Brain pericyte (primary cell): ENCODE measurements at places on chromosomes 12 and 14.

GRCh38 chr14:81990312-81990761 lies 456.7 kb upstream of the SEL1L start:
- DNase-seq = peak; percentile 7

DNA sequence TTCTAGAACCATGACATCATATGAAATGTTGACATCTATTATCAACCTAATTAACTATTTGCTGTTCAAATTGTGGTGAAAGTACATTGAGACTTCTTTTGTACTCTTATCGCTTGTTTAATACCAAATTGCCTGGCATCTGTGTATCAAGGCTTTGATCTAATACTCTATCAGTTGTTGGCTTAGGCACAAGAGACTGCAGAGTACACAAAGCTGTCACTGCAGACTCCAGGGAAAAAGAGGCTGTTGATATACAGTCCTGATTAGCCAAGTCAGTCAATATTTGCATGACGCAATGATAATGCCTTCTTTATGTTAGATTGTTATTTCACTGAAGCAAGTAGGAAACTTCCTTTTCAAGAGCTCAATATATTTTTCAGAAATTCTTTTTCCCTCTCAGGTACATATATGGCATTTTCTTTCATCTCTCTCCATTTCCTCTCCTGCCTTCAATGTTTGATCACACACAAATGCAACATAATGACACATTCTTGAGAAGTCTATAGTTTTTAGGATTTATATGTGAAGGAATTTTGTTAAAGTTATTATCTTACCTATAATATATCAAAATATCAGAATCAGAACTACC lies 32.3 kb upstream of the PTCSC3 start:
- no peak for DNase-seq

DNA sequence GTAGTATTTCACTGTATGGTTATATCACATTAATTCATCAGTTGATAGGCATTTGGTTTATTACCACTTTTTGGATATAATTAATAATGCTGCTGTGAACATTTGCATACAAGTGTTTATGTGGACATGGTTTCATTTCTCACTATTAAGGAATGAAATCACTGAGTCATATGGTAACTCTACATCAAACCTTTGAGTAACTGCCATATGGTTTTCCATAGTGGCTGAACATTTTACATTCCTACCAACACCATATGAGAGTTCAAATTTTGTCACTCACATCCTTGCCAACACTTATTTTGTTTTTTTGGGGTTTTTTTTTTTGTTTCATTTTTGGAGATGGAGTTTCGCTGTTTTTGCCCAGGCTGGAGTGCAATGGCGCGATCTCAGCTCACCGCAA lies 30.2 kb upstream of the EAPP start:
- no peak for DNase-seq

- no peak for DNase-seq
Observed at GRCh38 chr14:26517771-26518170, 80.1 kb downstream of the NOVA1 start.

GRCh38 chr12:99767809-99768208 lies 120.3 kb downstream of the GARIN6 start:
- DNase-seq = no peak

DNA sequence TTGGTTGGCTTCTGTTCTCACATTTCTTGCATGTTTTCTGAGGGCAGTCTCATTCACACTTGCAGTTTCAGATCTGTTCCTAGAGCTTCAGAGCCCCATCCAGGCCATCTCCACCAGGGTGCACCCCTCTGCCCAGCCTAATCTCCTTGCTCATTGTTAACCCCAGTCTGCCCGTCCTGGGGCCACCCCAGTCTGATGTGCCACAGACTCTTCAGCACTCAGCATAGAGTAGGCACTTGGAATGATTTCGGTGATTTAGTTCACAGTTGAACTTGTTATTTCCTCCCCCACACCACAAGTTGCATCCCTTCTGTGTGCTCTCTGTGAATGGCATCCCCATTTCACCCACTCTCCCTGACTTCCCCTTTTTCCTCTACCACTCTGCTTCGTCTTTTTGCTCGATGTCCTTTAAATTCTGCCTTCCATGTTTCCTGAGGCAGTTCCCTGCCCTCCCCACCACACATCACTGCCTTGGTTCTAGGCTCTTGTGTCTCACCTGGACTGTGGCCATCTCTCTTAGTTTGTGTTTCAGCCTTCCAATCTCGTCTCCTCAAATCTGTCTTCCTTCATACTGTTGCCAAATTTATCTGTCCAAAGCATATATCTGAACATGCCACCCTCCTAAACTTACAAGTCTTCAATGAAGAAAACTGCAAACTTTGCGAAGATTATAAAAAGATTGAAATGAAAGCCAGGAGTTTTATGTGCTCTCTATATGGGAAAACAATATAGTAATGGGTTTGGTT lies 41.5 kb downstream of the ANO6 start:
- no peak for DNase-seq

DNA sequence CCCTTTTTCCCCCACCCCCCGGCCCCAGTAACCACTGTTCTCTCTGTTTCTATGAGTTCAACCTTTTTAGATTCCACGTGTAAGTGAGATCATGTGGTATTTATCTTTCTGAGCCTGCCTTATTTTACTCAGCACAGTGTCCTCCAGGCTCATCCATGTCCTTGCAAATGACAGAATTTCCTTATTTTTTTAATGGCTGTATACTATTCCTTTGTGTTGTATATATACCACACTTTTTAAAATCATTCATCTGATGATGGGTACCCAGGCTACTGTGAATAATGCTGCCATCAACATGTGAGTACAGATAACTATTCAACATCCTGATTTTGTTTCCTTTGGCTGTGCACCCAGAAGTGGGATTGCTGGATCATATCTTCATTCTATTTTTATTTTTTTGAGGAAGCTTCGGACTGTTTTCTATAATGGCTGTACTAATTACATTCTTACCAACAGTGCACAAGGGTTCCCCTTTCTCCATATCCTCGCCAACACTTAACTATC lies 54.7 kb downstream of the DDX51 start:
- no peak for DNase-seq

DNA sequence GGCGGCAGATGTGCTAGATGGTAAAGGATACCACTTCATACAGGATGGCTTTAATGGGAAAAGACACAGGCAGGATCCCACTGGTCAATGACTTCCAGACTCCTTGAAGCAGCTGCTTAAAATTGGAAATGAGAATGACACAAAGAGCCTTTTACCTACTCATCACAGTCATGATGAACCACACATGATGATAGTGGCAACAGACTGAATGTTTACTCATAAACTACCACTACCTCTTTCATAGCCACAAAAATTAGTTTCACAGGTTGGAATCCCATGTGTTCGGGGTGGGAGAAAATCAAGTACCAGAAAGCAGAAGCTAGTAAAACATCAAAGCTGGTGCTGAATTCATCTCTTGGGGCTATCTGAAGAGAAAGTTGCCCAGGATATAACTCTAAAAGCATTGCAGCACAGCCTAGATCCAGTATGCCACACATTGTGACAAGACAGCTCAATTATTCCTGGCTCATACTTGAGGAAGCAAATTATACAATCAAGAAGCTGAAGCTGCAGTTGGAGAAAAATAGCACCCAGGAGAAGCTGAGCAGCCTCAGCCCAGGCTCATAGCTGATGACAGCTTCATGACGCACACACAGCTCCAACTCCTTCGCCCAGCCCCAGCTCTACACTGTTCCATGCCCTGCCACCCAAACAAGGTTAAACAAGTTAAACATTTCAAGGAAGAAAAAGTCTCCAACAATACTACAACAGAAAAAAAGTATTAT lies 29.0 kb upstream of the C12orf50 start:
- no peak for DNase-seq

DNA sequence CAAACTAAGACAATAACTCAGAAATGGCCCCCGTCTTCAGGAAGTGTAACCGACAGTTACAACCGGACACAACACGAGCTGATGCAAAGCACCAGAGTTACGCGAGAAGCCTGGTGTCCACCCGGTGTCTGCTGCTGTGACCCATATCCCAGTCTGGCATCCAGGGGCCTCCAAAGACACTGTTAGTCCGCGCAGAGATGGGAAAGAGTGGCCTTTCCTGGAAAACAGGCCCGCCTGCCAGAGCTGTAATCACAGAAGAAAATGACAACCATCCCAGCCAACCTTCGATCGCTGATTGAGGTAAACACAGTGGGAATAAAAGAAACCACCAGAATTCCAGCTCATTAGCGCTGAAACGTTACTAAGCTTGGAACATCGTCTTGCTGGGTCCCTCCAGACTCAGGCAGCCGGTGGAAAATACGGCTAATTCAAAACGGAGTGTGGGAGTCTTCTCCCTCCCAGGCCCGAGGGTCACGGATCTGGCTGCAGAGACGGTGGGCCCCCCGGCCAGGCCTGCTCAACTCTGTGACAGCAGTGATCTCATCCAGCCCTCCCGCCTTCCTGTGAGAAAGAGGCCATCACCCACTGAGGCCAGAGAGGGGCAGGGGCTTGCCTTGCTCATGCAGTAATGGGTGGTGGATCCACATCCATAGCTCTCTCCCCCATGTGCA lies 273.9 kb upstream of the RTL1 start:
- DNase-seq = no peak

DNA sequence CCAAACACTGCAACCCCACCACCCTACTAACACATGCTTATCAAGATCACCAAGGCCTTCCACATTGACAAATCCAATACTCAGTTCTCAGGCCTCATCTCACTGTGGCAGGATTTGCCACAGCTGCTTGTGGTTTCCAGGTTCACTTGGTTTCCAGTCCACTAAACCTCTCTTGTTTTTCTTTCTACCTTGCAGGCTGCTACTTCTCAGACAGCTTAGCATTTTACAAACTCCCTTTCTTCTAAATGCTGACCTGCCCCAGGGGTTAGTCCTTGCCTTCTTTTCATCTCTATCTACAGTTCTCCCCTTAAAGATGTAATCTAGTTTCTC lies 84.1 kb downstream of the BCAT1 start:
- no peak for DNase-seq

GRCh38 chr12:63985456-63985855 lies 141.0 kb downstream of the SRGAP1 start:
- no peak for DNase-seq

DNA sequence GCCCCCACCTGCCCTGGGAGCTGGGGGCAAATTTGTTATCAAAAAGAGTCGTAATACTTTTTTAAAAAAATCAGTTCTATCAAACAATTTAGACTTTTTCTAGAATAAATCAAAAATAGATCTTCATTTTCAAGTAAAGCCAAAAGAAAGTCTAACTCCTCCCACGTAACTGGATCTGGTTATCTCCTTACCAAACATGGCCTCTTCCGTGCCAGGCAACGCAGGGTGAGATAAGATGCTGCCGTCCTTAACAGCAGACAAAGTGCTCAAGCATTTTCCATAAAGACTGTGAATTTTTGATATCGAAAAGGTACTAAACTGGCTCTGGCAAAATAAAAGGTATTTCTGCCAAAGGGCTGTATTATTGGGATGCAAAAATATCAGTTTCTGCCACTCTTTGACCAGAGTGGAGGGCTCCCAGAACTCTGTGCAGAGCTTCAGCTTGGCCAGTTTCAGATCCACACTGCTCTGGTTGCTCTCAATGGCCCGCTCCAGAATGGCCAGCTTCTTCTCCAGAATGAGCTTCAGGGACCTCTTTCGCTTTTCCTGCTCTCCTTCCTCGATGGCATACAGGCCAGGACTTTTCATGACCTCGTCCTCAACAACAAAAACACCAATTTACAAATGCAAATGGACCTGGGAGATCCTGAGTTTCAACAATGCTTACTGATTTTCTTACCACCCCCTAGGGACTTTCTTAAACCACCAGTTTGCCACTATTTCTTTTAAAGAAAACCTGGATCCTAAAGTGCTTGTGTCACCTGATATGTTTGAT lies 29.0 kb downstream of the NRDE2 start:
- no peak for DNase-seq

GRCh38 chr12:12974211-12974610 lies 22.2 kb upstream of the GPRC5D start:
- DNase-seq = no peak

DNA sequence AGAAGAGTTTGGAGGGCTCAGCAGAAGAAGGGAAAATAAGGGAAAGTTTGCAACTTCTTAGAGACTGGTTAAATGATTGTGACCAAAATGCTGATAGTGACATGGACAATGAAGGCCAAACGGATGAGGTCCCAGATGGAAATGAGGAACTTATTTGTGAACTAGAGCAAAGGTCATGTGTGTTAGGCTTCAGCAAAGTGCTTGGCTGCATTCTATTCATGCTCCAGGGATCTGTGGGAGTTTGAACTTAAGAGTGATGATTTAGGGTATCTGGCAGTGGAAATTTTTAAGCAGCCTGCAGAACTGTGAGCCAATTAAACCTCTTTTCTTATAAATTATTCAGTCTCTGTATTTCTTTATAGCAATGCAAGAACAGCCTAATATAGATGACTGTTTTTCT lies 88.9 kb upstream of the ARHGAP5 start:
- DNase-seq = no peak

DNA sequence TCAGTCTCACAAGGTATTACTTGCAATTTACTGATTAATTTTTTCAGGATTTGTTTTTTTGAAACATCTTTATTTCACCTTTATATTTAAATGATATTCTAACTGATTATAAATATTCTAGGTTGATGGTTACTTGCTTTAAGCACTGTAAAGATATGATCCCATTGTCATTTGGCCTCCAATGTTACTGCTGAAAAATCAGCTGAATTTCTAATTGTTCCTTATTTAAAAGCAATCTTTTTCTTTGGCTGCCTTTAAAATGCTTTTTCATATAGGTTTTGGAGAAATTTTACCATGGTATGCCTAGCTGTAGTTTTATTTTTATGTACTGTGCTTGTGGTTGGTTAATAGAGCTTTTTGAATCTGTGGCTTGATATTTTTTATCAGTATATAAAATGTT lies 275.6 kb upstream of the PPFIA2 start:
- no peak for DNase-seq

DNA sequence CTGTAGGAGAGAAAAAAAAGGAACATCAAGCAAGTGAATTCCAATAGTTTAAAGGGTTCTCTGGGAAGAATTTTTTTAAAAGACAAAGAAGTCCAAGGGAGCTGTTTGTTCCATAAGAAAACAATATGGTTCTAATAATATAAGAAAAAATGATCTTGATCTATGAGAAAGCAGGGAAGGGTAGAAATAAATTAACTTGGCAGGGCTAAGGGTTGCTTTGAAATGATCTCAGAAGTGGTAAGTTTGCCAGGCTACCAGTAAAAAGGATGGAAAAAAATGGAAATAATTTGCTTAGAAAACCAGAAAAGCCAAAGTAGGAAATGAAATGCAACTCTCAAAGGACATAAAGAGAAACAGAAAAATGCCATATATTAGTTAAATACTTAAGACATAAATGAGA lies 41.7 kb upstream of the EMP1 start:
- no peak for DNase-seq

- DNase-seq = no peak
Observed at GRCh38 chr12:32334371-32334777, 65.0 kb upstream of the FGD4 start.

- DNase-seq = no peak
Observed at GRCh38 chr14:105227346-105227745, 21.0 kb upstream of the BTBD6 start.

- DNase-seq = no peak
Observed at GRCh38 chr12:78891646-78892353, 27.2 kb downstream of the SYT1 start.

DNA sequence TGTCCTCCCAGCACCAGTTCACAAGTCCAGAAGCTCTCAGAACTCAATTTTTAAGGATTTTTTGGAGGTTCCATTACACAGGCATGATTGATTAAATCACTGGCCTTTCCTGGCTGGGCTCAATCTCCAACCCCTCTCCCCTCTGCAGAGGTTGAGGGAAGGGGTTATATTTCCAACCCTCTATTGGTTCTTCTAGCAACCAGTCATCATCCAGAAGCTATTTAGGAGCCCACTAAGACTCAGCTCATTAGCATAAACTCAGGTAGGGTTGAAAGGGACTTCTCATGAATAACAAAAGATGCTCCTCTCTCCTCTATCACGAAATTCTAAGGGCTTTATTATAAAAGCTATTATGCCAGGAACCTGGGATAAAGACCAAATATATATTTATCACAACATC lies 41.5 kb downstream of the SPPL3 start:
- DNase-seq = no peak
